Ascending aorta (tissue), 2 donors: ENCODE measurements at places on chromosomes 1 and 21. TPM values are rescaled to one million over a fixed set of nuclear protein-coding genes. Genes with fewer than 3 reads are reported as not detected.

The TPTE gene
- total RNA-seq = not detected

DNA sequence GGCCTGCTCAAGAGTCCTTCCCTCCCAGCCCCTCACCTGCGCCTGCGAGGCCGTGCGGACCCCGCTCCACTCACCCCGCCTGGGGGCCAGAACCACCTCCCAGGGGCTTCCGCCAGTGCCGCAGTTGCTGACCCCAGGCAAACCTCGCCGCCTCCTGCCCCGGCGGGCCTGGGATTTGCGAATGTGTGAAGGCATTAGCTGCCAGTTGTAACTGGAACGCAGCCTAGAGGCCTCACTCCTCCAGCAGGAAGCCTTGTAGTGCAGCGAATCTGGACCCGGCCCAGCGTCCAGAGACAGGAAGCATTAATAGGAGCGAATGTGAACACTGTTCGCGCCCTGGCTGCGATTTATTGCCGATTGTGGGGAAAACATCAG is 140.9 kb upstream of the ARHGEF16 start:
- peak overlapping the region; percentile 99 for H3K27ac ChIP-seq
- DNase-seq = peak; percentile 70
- peak overlapping the region; percentile 53 for H3K4me3 ChIP-seq
- H3K36me3 ChIP-seq = no peaks in the 10 kb centered on the region
- no peaks in the 10 kb centered on the region for H3K27me3 ChIP-seq

DNA sequence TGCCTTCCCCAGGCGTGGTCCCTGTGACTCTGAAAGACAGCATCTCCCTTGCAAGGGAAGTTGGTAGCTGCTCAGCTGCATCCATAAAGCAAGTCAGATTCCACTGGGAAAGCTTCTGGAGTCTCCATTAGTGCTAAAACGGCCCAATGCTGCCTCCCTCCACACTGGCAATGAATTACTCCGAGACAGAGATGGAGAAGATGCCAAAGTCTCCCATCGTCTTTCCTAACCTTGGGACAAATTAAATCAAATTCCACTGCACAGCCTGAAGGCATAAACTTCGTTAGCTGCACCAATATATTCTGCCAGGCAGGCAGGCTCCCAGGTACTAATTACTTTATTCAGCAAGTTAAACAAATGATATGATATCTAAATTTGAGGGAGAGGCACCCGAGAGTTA is 106.3 kb upstream of the GJB5 start:
- H3K4me1 ChIP-seq = no peaks in the 10 kb centered on the region
- no peak overlapping the region for H3K27ac ChIP-seq
- H3K4me3 ChIP-seq = no peak overlapping the region
- no peaks in the 10 kb centered on the region for H3K36me3 ChIP-seq

- DNase-seq = peak; percentile 35
- H3K27ac ChIP-seq = peak overlapping the region; percentile 8
- H3K36me3 ChIP-seq = peaks cover 61% of the 10 kb centered on the region
- no peaks in the 10 kb centered on the region for H3K27me3 ChIP-seq
- H3K4me1 ChIP-seq = peaks cover 31% of the 10 kb centered on the region
Measured at GRCh38 chr1:16302709-16303627, 49.3 kb downstream of the FBXO42 start.

- no peaks in the 10 kb centered on the region for H3K4me1 ChIP-seq
- no peaks in the 10 kb centered on the region for H3K27me3 ChIP-seq
- no peak overlapping the region for H3K27ac ChIP-seq
- no peaks in the 10 kb centered on the region for H3K36me3 ChIP-seq
Measured at GRCh38 chr21:35520856-35521255, 471.8 kb upstream of the RUNX1 start.

GRCh38 chr1:67939942-67940341 is 106.7 kb upstream of the GNG12 start:
- H3K36me3 ChIP-seq = no peaks in the 10 kb centered on the region
- H3K27ac ChIP-seq = no peak overlapping the region
- H3K4me1 ChIP-seq = no peaks in the 10 kb centered on the region

- H3K27me3 ChIP-seq = no peaks in the 10 kb centered on the region
- H3K4me3 ChIP-seq = no peak overlapping the region
- no peak for DNase-seq
- H3K4me1 ChIP-seq = peaks cover 5% of the 10 kb centered on the region
- no peak overlapping the region for H3K27ac ChIP-seq
- H3K36me3 ChIP-seq = no peaks in the 10 kb centered on the region
Measured at GRCh38 chr1:184292101-184292500, 94.7 kb upstream of the C1orf21 start.
